NK-92 treated with Interleukin-12 subunit alpha and Interleukin-12 subunit beta, amount 100 ng/mL, for 24 hours (cell line): ENCODE measurements at places on chromosomes 1 and 21.

GRCh38 chr1:103525114-103525606 lies 339 bp upstream of the RNPC3 start:
- DNase-seq: no peak

GRCh38 chr1:210239349-210240111 lies 6.9 kb downstream of the SERTAD4 start:
- no peak for DNase-seq

- DNase-seq: no peak
These were observed 20.9 kb upstream of the GPR153 start for GRCh38 chr1:6281511-6282402.

GRCh38 chr1:170732252-170732588 lies 68.3 kb downstream of the PRRX1 start:
- DNase-seq: no peak

- DNase-seq: no peak
These were observed 121.2 kb upstream of the PTGFR start for GRCh38 chr1:78369546-78369945.

DNA sequence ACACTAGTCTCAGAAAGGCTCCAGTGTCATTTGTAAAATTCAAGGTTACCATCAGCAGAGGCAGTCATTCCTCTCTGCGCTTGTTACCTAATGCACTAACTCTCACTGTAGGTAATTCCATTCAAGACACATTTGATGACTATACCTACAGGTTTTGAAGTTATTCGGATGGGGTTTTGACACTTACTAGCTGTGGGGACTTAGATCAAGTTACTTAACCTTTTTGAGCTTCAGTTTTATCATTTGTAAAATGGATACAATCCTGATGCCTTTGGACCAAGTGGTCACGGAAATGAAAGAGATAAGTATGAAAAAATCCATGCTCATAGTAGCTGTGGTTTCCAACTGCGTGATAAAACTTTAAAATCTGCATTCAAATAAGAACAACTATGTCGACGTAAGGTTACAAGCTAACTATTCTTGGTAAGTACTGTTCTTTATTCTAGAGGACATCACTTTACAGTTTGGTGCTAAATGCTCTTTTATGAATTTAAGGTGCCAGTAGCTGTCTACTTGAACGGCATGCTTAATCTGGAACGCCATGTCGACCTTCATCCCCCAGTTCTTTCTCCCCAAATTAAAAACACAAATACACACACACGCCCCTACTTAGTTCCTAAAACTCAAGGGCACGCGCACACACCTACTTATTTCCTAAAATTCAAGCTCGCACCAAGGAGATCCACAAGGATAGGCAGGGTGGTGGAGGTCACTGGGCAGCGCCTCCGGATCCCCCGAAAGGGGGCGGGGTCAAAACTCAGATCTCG lies 550 bp upstream of the NFYC start:
- DNase-seq: no peak

GRCh38 chr1:64122588-64122987 lies 80.8 kb upstream of the UBE2U start:
- no peak for DNase-seq

DNA sequence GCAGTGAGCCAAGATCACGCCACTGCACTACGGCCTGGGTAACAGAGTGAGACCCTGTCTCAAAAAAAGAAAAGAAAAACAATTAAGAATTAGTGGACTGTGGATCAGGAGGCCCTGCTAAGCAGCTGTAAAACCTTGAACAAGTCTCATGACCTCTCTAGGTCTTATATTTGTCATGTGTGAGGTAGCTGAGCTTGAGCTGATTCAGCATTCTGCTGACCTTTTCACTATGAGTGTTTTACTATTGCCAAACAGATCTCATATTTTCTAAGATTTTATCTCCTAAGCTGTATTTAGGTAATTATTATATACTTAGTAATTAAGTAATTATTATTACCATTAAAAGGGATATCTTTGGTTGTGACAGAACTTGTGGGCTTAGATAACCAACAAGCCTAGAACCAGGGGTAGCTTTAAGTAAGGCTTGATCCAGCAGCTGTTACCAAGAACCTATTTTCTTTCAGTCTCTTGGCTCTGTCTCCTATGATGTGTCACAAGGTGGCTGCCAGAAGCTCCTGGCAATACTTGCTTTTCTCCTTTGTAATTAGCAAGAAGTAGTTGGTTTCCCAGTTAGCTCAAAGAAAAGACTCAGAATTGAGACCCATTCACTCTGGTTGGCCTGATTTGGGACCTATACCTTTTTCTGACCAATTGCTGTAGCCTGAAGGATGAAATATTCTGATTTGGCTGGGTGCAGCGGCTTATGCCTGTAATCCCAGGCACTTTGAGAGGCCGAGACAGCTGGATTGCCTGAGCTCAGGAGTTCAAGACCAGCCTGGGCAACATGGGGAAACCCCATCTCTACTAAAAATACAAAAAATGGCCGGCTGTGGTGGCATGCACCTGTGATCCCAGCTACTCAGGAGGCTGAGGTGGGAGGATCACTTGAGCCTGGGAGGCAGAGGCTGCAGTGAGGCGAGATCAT lies 8.5 kb upstream of the ZC3H12A start:
- no peak for DNase-seq

DNA sequence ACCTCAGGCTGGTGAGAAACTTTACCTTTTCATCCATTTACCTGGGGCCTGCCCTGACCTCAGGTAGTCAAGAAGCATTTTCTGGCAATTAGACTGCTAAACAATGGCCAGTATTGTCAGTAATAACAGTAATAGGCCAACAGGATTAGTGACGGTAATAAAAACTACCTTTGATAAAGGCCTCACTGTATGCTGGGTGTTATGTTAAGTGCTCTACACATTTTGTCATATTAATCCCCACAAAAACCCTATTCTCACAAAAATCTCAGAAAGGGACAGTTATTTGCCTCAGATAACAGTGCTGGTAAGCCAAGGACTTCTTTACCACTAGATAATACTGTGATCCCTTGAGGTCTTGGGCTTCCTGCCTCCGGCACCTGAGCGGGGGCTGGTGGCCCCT lies 191.4 kb downstream of the FOXD2 start:
- DNase-seq: no peak

- DNase-seq: no peak
These were observed 2.0 kb downstream of the ZDHHC18 start for GRCh38 chr1:26828411-26828991.

GRCh38 chr1:48532976-48533375 lies 61.0 kb upstream of the SPATA6 start:
- DNase-seq: no peak

DNA sequence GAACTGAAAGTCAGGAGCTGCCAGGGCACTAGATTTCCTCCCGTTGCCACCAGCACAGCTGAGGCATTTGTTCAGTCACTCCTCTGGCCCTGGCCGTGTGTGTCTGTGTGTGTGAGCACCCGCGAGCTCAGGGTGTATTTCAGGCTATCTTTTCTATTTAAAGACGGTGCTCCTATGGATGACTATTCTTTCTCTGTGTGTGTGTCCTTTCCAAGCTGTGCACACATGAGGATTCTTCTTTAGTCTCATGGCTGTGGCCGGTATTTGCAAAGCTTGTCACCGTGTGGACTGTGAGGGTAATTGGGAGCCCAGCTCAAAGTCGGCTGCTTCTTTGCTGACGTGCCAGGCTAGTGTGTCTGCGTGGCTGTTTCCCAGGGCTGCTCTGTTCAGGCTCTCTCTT lies 3.0 kb upstream of the KCND3 start:
- no peak for DNase-seq
